ENCODE measurements at places on chromosomes 6 and 20.

DNA sequence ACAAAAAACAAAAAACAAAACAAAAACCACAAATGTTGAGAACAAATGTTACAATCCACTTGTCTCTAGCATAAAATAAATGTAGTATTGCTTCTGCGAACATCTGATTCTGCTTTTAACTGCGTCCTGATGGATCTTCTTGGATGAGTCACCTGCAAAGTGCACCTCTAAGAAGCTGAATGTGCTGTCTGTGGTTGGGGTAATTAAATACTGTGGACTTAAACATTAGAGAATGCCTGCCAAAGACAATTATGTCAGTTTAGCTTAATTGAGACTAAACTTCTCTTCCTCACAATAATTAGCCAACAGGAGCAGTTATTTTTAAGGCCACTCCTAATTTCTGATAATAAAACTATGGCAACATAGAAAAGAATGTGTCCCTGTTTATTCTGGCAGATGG, 253.4 kb downstream of the PHACTR1 start:
- no peak for DNase-seq

GRCh38 chr20:7449269-7449668, 491.0 kb downstream of the HAO1 start:
- DNase-seq, result no peak

- DNase-seq, result no peak
These were observed 16.2 kb downstream of the RAB44 start for GRCh38 chr6:36713846-36714245.

DNA sequence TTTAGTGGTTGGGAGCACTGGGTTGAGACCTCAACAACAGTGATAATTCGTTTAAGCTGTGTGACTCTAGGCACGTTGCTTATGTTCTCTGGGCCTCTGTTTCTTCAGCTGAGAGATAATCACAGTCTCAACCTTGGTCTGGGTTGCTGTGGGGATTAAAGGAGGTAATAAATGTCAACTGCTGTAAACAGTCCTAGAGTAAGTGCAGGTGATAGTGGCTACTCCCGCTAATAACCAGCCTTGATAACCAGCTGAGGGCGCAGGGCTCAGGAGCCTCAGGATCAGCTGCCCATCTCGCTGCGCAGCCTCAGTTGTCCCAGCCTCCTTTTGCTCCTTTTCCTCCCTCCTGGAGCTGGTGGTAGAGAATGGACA, 58.0 kb downstream of the JARID2 start:
- no peak for DNase-seq

- peak; percentile 16 for DNase-seq
These were observed 4.0 kb upstream of the ZMYND8 start for GRCh38 chr20:47360297-47361056.

DNA sequence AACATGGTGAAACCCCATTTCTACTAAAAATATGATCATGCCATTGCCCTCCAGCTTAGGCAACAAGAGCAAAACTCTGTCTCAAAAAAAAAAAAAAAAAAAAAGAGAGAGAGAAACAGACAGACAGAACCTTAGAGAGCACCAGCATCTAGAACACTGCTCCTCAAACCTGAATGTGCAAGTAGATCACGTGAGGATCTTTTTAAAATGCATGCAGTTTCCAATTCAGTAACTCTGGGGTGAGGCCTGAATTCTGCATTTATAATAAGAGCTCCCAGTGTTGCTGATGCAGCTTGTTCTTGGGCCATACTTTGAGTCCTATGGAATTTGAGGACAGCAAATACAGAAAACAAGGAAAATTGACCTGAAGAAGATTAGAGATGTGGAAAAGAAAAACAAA, 218.3 kb downstream of the ALDH8A1 start:
- DNase-seq, result no peak

DNA sequence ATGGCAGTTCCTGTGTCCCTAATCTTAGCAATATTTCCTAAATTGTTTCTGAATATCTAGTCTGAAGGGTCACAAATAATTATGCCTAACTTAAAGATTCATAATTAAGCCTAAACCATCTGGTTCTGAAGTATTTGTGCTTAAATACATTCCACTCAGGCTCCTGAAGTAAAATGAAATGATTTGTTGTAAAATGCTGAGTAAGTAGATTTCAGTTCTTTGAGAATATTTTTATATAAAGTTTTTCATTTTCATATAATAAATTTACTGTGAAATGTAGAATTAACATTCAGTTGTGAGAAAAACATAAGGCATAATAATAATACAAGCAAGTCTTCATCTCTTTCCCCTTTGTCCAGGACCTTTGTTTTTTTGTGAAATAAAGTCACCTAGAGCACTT, 330.6 kb upstream of the IMPG1 start:
- no peak for DNase-seq

DNA sequence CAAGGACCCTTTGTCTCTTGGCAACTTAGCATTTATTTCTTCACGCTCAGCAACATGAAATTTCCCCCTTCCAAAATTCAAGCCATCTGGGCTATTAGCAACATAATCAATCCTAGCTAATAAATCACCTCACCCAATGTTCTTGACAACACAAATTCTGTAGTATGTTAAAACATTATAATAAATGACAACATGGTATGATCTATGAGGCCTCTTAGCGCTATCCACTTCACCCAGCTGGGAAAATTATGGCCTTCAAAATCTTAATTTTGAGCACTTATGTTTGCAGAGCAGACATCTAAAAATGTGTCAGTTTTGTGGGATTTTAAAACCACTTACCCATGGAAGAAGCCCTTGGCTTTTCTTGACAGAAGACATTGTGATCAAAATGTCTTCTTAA, 181.9 kb downstream of the HDGFL1 start:
- no peak for DNase-seq

DNA sequence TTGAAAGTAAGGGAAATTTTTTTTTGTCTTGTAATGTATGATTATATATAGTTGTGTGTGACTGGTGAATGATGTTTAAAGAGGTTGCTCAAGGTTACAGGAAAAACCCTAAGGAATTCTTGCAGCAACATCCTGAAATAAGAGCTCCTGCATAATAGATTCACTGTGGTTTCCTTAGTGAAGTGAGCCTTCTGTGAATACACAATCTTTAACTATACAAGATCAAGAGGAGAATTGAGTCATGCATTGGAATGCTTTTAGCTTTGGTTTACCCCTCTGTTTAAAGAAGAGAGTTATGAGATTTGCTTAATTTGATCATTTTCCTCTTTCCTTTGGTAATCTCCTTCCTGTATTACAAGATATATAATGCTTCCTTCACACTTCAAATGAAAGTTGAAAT, 141.6 kb upstream of the EYA4 start:
- DNase-seq, result no peak

- no peak for DNase-seq
These were observed 1.1 kb upstream of the NECAB3 start for GRCh38 chr20:33675136-33675959.

- no peak for DNase-seq
These were observed 71.3 kb upstream of the SALL4 start for GRCh38 chr20:51873652-51874051.

DNA sequence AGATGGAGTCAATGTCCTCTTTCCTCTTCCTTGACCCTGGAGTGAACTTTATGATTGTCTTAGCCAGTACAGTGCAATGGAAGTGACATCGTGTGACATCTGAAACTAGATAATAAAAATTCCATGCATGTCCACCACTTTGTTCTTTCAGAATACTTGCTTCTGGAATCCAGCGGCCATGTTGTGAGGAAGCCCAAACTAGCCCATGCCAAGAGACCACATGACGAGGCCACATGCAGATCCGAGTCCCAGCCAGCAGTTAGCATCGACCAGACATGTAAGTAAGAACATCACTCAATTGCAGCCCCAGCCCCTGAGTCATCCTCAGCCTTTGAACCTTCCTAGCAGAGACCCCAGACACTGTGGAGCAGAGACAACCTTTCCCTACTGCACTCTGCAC, 48.5 kb upstream of the E2F3 start:
- DNase-seq, result no peak

DNA sequence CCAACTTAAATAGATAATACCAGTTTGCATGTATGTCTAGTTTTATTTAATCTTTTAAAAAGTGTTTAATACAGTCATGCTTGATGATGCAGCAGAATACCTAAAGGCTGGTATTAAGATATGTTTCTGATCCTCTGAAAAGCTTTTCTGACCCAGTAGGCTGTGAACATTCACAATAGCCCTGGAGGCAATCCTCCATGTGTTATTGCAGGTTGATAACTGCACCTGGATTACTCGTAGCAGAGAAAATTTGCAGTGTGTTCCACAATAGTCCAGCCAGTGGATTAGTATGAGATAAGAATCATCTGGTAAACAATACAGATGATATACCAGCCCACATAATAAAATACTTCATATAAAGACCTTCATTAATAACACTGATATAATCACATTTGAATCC, 178.9 kb upstream of the RNF217 start:
- no peak for DNase-seq

GRCh38 chr20:43925801-43926200, 11.1 kb downstream of the TOX2 start:
- DNase-seq, result no peak

DNA sequence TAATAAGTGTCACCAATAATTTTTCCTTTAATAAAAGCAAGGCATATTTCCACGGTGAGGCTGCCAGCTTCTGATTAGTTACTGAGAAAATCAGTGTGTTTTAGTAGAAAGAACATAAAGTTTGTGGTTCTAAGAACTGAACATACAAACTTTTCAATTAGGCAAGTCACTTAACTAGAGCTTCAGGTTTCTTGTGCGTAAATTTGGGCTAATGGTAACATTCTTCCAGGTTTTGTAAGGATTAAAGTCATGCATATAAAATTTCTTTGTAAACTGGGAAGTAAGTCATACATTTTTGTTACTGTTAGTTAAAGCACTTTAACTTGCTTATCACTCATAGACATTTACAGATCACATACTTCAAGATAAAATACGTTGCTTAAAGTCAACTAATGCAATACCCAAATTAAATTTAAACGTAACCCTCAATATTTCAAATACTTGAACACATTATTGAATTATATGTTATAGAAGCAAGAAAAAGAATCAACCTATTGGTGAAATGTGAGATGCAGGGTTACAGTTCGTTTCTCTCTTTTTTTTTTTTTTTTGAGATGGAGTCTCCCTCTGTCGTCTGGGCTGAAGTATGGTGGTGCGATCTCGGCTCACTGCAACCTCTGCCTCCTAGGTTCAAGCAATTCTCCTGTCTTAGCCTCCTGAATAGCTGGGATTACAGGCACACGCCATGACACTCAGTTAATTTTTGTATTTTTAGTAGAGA, 327.3 kb upstream of the NOX3 start:
- DNase-seq, result no peak

- no peak for DNase-seq
These were observed 72.4 kb downstream of the FGD2 start for GRCh38 chr6:37077905-37078296.

GRCh38 chr6:40992746-40993145, 46.3 kb downstream of the UNC5CL start:
- DNase-seq, result no peak

DNA sequence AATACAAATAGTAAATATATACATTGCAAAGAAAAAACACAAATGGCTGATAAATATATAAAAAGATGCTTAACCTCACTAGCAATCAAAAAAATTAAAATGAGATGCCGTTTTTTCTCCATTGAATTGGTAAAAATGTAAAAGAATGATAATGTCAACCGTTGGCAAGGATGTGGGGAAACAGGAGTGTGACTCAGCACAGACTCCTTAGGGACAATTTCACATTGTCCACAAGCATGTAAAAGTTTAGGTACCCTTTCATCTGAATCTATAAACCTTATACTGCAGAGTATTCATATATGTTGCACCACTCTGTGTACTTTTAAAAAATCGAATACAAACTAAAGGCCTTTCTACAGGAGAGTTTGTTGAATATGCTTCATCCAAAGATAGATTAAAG, 143.1 kb upstream of the RREB1 start:
- DNase-seq, result no peak

DNA sequence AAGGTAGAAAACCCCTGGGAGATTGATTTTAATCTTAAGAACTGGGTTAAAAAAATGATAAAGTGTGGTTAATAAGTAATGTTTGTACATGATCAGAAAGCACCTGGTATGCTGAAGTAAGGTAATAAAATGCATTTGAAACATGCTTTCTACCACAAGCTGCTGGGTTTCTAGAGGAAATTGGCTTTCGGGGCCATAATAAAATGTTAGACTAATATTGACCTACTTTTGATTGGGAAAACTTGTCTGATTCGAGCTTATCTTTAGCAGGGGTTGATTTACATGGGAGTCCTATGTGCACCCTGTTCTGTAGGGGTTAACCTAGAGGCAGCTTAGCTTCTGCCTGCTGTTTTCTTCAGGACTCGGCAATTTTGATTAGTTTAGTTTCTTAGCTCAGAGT, 50.5 kb downstream of the CRYBG1 start:
- no peak for DNase-seq

DNA sequence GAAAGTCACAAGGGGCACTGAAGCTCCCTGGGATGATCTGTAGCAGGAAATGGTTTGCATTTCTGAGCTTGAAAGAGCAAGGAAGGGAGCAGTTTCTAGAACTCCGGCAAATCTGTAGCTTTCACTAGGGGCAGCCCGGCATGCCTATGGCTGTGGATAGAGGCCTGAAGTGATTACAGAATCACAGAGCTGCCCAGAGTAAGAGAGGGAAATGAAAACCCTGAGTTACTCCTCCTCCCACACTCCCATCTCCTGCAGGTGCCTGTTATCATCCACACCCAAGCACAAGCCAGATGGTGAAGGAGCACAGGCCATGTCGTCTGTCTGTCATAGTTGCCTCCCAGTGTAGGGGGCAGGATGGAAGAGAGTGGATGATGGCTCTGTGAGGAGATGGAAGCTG, 37.1 kb downstream of the HLA-F start:
- DNase-seq, result no peak

DNA sequence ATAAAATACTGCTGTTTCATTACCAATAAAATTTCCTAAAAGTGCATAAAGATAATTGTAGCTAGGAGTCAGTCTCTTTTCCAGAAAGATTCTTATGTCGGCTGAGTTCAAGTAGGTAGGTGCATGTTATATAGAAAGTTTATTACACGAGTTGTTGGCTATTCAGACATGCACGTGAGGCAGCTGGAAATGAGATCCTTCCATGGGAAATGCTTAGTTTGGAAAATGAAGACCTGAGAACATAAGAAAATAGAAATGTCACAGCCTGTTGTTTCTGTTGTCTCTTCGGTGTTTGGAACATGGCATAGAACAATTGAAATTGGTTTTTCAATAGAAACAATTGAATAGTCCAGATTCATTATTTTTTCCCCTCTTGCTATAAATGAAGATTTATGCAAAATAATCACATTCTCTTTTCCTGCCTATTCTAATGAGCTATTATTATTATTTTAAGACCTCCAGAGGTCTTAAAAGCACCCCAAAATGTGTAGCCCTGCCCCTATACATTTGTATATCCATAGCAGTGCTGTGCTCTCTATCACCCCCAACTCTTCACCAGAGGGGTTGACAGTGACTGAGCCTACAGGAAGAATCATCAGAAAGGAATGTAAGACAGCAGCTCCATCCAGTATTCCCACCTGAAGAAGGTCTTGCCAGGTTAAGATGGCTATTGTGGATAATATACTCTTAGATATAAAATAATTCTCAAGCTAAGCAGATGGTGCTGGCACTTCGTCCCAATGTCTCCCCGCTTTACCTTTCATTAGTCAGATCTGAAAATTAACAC, 82.2 kb downstream of the ZDHHC14 start:
- DNase-seq, result no peak

Measured in esophagus squamous epithelium (tissue), 5 donors.